ENCODE measurements at places on chromosomes 4 and X. TPM values are rescaled to one million over a fixed set of nuclear protein-coding genes. Genes with fewer than 3 reads are reported as not detected.

- H3K4me1 ChIP-seq = no peaks in the 10 kb centered on the region
- H3K27me3 ChIP-seq = no peaks in the 10 kb centered on the region
- H3K36me3 ChIP-seq = no peaks in the 10 kb centered on the region
- no peak for DNase-seq
Measured at GRCh38 chr4:171601091-171601490, 212.1 kb upstream of the GALNTL6 start.

Gene IL15
- 27.1 TPM for total RNA-seq

Gene TASL
- 0.22 TPM for total RNA-seq

DNA sequence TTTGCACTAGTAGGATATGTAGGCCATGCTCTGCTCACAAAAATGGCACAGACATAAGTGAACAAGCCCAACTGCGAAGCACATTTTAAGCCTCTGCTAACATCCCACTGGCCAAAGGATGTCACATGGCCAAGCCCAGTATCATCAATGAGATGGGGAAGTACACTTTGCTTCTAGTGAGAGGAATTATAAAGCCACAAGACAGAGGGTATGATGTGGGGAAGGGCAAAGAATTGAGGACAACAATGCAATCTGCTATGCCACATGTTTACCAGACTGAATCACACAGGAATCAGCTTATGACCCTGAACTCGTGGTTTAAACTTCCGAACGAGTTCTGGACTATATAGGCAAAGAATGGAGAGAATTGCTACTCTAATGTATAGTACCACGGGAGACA lies 39.1 kb downstream of the SUPT20HL1 start:
- no peaks in the 10 kb centered on the region for H3K27me3 ChIP-seq
- H3K27ac ChIP-seq = no peak overlapping the region
- no peak for DNase-seq
- no peak overlapping the region for H3K4me3 ChIP-seq
- no peaks in the 10 kb centered on the region for H3K36me3 ChIP-seq
- no peaks in the 10 kb centered on the region for H3K4me1 ChIP-seq

Gene GLOD5
- 1.2 TPM for total RNA-seq

DNA sequence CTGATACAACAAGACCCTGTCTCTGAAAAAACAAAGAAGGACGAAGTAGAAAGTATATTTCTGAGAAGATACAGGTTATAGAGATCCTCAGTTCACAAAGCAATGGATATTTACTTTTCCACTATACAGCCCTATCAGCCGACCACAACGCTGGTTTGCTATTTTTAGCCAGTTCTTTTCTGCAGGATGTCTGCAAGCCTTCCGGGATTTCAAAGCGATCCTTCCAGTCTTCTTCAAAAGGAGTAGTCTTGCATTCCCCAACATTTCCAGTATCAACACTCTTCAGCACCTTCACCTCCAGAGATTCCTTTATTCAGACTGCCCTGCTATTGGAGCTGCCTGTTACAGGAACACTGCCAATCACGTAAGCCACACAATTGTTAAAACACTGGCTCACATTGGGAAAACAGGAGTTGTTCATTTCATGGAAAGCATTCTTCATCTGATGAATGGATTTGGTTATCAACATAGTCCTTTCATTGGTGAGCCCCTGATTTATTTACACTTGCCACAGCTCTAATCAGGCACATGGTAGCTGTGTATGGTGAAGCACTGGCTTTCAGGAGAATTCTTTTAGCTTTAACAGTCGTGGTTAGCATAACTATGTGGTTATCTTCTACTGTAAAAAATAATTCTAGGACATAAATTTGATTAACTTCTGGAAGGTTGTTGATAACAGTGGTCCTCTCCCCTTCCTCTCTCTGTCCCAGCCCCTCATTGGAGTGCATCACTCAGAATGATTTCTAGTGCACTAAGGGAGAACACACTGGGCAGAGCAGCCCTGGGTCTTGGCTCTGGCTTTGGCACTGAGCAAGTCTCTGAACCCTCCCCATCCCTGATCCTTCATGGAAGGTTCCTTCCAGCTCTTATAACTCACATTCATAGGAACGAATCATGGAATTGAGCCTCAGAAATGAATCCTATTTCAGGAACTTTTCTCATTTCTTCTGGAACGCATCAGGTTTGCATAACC lies 109.9 kb upstream of the SORBS2 start:
- no peaks in the 10 kb centered on the region for H3K4me1 ChIP-seq
- no peak for DNase-seq
- H3K27me3 ChIP-seq = no peaks in the 10 kb centered on the region
- H3K36me3 ChIP-seq = no peaks in the 10 kb centered on the region

DNA sequence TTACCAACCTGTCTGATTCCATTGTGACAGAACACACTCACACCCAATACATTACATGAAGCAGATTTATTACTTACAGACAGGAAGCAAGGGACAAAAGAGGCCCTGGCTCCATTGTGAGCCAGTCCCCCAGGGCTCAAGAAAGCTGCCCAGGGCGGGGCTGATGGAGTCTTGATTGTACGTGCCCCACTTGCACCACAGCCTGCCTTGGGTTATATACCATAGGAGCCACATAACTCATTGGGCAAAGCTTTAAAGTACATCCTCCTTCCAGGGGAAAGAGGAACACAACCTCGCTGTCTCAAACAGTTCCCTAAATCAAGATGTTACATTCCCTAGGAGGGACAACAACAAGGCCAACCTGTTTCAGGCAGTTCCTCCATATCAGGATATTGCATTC lies 3.4 kb upstream of the ZRSR2 start:
- no peak overlapping the region for H3K4me3 ChIP-seq
- peaks cover 6% of the 10 kb centered on the region for H3K36me3 ChIP-seq
- DNase-seq = no peak
- no peak overlapping the region for H3K27ac ChIP-seq
- peaks cover 11% of the 10 kb centered on the region for H3K4me1 ChIP-seq
- H3K27me3 ChIP-seq = no peaks in the 10 kb centered on the region

DNA sequence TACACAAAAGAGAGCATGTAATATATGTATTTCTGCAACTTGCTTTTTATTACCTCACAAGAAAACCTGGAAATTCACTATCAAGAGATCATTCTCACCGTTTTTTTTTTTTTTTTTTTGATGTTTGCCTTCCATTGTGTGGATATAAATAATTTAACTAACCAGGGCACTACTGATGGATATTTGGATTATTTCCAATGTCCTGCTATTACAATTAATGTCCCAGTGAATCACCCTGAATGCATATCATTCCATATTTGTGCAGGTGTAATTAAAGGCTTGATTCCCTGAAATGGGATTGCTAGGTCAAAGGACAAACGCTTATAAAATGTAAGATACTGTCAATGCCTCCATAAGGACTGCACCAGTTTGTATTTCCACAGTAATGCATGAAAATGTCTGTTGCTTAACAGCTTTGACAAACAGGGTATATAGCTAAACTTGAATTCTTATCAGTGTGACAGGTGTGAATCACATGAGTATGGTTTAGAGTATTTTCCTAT lies 87.8 kb downstream of the NCAPG start:
- H3K36me3 ChIP-seq = no peaks in the 10 kb centered on the region
- no peak overlapping the region for H3K4me3 ChIP-seq
- DNase-seq = no peak
- no peak overlapping the region for H3K27ac ChIP-seq

- no peak for DNase-seq
- H3K4me1 ChIP-seq = no peaks in the 10 kb centered on the region
- H3K27ac ChIP-seq = no peak overlapping the region
- H3K27me3 ChIP-seq = no peaks in the 10 kb centered on the region
Measured at GRCh38 chr4:174930895-174931294, 12.7 kb downstream of the ADAM29 start.

Gene DOCK11
- 50.0 TPM for total RNA-seq

Gene TMEM35A
- total RNA-seq = 1.5 TPM

DNA sequence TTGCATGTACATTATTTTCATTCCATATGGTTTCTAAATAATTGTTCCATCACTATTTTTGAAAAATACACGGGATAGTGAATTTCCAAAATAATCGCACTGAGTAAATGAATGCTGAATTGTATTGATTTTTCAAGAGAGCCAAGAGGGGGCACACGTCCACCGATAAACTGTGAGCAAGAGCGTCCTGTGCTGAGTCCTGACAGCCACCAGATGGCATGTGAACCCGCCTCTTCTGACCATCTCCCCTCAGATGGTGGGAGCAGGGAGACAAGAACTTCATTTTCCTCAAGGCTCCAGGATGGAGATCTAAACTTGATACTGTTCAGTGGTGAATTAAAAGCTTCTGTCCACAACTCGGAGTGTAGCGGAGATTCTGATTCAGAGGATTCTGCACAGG lies 30.6 kb upstream of the IL9R start:
- H3K27me3 ChIP-seq = no peaks in the 10 kb centered on the region
- H3K27ac ChIP-seq = no peak overlapping the region
- H3K4me1 ChIP-seq = peaks cover 5% of the 10 kb centered on the region
- no peaks in the 10 kb centered on the region for H3K36me3 ChIP-seq
- no peak overlapping the region for H3K4me3 ChIP-seq

DNA sequence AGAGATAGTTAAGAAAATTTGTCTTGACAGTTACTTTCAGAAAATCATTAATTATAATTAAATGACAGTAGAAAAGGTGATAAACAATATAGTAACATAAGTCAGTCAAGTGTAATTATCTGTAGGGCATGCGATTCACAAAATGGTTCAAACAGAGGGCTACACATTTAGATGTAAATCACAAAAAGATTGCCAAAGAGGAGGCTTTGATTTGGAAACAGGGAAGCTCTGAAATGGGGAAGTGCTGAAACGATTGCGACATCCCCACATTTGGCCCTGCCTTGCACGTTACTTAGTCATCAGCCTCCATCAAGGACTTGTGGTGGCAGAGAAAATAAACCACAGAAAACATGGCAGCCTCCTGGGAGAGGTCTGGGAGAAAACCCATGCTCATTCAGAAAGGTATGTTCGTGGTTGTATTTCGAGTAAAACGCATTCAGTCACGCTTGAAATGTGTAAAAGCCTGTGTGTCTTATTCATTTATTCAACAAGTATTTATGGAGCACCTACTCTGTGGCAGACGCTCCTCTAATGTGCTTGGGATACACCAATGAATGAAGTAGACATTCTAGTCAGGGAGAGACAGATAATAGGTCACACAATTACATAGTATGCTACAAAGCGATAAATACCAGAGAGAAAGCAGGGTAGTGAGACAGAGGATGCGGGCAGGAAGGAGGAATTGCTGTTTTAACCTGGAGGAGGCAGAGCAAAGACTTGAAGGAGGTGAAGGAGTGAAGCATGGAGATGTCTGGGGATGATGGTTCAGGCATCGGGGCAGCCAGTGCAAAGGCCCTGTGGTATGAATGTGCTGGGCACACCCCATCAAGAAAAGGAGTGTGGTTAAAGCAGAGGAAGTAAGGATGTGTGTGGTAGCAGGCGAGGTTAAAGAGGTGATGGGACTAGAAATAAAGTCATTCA lies 7.8 kb downstream of the RBM47 start:
- H3K4me3 ChIP-seq = no peak overlapping the region
- H3K36me3 ChIP-seq = no peaks in the 10 kb centered on the region
- H3K27ac ChIP-seq = no peak overlapping the region
- DNase-seq = peak; percentile 50
- no peaks in the 10 kb centered on the region for H3K27me3 ChIP-seq

- no peak for DNase-seq
- no peak overlapping the region for H3K27ac ChIP-seq
- H3K36me3 ChIP-seq = no peaks in the 10 kb centered on the region
- H3K27me3 ChIP-seq = no peaks in the 10 kb centered on the region
Measured at GRCh38 chr4:5992828-5993321, 25.4 kb downstream of the C4orf50 start.

DNA sequence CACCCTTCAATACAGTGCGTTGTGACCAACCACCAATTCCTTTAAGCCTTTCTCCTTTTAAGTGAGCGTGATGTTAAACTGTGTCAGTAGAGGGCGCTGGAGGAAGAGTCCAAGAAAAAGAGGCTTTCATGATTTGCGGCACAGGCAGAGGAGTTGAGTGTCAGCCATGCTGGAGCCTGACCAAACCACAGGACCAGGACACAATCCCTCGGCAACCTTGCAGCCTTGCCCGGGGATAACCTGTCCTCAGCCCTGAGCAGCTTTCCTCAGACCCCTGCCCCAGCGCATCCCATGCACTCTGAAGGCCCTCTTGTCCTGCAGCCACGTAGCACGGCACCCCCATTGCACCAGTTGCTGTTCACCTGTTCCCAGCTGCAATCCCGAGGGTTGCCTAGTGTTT lies 53.5 kb upstream of the SMIM31 start:
- H3K27me3 ChIP-seq = no peaks in the 10 kb centered on the region
- no peak overlapping the region for H3K27ac ChIP-seq
- no peaks in the 10 kb centered on the region for H3K4me1 ChIP-seq
- no peak for DNase-seq
- H3K36me3 ChIP-seq = no peaks in the 10 kb centered on the region
- no peak overlapping the region for H3K4me3 ChIP-seq

- H3K4me3 ChIP-seq = no peak overlapping the region
- no peaks in the 10 kb centered on the region for H3K36me3 ChIP-seq
- no peaks in the 10 kb centered on the region for H3K27me3 ChIP-seq
- DNase-seq = peak; percentile 8
- H3K27ac ChIP-seq = no peak overlapping the region
Measured at GRCh38 chrX:129360175-129360574, 163.1 kb downstream of the SMARCA1 start.

Gene GYPB
- not detected for total RNA-seq

GRCh38 chr4:11704186-11704830 lies 275.6 kb upstream of the HS3ST1 start:
- no peaks in the 10 kb centered on the region for H3K4me1 ChIP-seq
- DNase-seq = no peak
- H3K27ac ChIP-seq = no peak overlapping the region
- H3K27me3 ChIP-seq = no peaks in the 10 kb centered on the region
- H3K4me3 ChIP-seq = no peak overlapping the region
- no peaks in the 10 kb centered on the region for H3K36me3 ChIP-seq

Gene FHDC1
- total RNA-seq = 17.7 TPM

- H3K36me3 ChIP-seq = no peaks in the 10 kb centered on the region
- H3K4me1 ChIP-seq = peaks cover 6% of the 10 kb centered on the region
- no peak for DNase-seq
- no peak overlapping the region for H3K27ac ChIP-seq
- H3K27me3 ChIP-seq = no peaks in the 10 kb centered on the region
- H3K4me3 ChIP-seq = no peak overlapping the region
Measured at GRCh38 chrX:41329101-41329500, 4.9 kb upstream of the DDX3X start.

GRCh38 chr4:170014359-170015011 lies 11.7 kb downstream of the MFAP3L start:
- no peak overlapping the region for H3K4me3 ChIP-seq
- DNase-seq = no peak
- H3K27ac ChIP-seq = no peak overlapping the region
- no peaks in the 10 kb centered on the region for H3K4me1 ChIP-seq
- no peaks in the 10 kb centered on the region for H3K36me3 ChIP-seq

- no peak overlapping the region for H3K4me3 ChIP-seq
- no peak overlapping the region for H3K27ac ChIP-seq
- DNase-seq = peak; percentile 2
- no peaks in the 10 kb centered on the region for H3K36me3 ChIP-seq
- H3K27me3 ChIP-seq = no peaks in the 10 kb centered on the region
Measured at GRCh38 chrX:46180258-46180687, 364.9 kb downstream of the ZNF674 start.

DNA sequence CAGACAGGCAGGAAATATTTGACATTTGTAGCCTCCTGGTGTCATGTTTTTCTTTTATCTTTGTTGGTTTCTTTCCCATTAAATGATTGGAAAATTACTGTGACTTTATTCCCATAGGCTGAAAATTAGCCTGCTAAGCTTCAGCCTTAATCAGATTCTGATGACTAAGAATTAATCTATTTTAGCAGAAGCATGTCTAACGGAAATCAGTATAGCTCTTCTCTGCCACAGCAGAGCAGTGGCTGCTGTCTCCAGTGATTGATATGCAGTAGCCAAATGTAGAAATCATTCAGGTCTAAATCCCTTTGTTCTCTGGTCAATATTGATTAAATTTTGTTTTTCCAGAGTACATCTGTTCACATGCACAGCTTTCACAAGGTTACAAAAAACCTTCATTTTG lies 199.3 kb downstream of the GC start:
- DNase-seq = no peak

All from thyroid gland (tissue), 4 donors.